ENCODE measurements at places on chromosomes 7 and 10.

- H3K4me1 ChIP-seq, result peaks cover 26% of the 10 kb centered on the region
- no peaks in the 10 kb centered on the region for H3K27me3 ChIP-seq
- no peak overlapping the region for H3K27ac ChIP-seq
- H3K4me3 ChIP-seq, result no peak overlapping the region
- DNase-seq, result peak; percentile 17
These were observed 2.1 kb upstream of the NDUFB8 start for GRCh38 chr10:100531761-100532160.

- H3K36me3 ChIP-seq, result peaks cover 16% of the 10 kb centered on the region
- no peak overlapping the region for H3K4me3 ChIP-seq
- DNase-seq, result no peak
- H3K27me3 ChIP-seq, result no peaks in the 10 kb centered on the region
- no peaks in the 10 kb centered on the region for H3K4me1 ChIP-seq
These were observed 14.8 kb downstream of the RBM17 start for GRCh38 chr10:6103591-6103990.

DNA sequence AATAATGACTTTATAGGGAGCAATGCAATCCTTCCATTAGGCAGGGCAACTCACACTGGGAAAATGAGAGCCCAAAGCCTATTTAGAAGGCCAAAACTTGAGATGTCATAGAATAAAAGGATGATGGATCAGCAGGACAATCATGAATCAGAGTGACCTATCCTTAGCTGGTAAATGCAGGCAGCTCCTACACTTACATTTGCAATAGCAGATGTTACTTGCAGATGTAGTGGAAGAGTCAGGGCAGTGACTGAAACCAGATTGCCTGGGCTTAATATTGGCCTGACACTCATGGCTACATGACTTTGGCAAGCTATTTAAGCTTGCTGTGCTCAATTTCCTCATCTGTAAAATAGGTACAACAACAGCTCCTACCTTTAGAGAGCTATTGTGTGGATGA, 98.7 kb downstream of the PRTFDC1 start:
- H3K36me3 ChIP-seq, result no peaks in the 10 kb centered on the region
- no peaks in the 10 kb centered on the region for H3K4me1 ChIP-seq
- DNase-seq, result no peak
- H3K4me3 ChIP-seq, result no peak overlapping the region
- H3K27me3 ChIP-seq, result no peaks in the 10 kb centered on the region

DNA sequence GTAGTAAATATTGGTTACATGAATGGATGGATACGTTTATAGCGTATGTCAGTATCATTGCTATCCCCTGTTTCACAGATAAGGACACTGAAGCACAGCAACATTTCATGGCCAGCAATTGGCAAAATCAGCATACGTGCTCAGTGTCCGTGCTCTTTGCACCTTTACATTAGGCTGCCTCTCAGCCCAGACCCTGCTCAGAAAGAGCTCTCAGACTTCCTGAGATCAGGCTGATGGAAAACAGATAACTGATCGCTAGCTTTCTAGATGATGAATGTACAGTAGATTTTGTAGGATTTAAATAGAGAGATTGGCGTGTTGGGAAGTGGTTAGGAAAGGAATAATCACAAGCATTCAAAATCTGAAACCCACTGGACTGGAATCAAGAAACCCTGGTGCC, 106.7 kb downstream of the ARID5B start:
- no peak for DNase-seq
- no peaks in the 10 kb centered on the region for H3K4me1 ChIP-seq
- no peaks in the 10 kb centered on the region for H3K27me3 ChIP-seq
- no peak overlapping the region for H3K4me3 ChIP-seq
- no peak overlapping the region for H3K27ac ChIP-seq

DNA sequence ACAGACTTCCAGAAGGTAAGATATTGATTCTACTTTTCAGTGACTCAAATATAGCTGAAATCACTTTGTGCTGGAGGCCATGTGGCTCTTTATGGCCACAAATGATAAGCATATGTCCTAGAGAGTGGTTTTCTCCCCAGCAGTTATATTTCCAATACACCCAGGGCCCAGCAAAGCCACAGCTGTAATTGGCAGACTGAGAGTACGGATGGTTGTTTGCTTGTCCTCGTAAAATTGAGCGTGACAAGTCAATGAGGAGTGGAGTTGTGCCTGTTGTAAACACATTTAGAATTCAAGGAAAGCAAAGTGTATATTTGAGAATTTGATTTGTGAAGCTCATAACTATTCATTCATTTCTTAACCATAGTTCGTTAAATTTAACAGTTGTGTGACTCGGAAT, 201.8 kb downstream of the LHFPL3 start:
- no peaks in the 10 kb centered on the region for H3K36me3 ChIP-seq
- no peak overlapping the region for H3K4me3 ChIP-seq
- no peak overlapping the region for H3K27ac ChIP-seq
- H3K27me3 ChIP-seq, result peaks cover 2% of the 10 kb centered on the region
- H3K4me1 ChIP-seq, result no peaks in the 10 kb centered on the region
- DNase-seq, result no peak

DNA sequence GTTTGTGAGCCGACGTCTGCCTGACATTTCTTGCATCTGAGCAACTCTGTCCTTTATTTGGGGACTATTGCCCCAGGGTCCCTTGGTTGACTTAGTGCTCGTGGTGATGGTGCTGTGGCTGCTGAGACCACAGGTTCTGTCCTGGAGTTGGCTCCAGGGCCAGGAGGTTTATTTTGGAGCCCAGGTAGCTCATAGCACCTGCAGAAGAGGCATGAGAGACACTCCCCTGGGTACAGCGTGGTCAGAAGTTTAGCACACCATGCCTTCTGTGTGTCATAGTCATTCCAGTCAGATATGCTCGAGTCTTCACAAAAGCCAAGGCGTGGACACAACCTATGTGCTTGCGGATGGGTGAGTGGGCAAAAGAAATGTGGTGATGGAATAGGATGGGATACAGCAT, 496.9 kb downstream of the TCERG1L start:
- H3K4me3 ChIP-seq, result no peak overlapping the region
- peaks cover 12% of the 10 kb centered on the region for H3K27me3 ChIP-seq
- H3K27ac ChIP-seq, result no peak overlapping the region
- no peaks in the 10 kb centered on the region for H3K36me3 ChIP-seq
- no peaks in the 10 kb centered on the region for H3K4me1 ChIP-seq

- H3K4me1 ChIP-seq, result no peaks in the 10 kb centered on the region
- H3K27me3 ChIP-seq, result no peaks in the 10 kb centered on the region
- no peaks in the 10 kb centered on the region for H3K36me3 ChIP-seq
- DNase-seq, result no peak
- H3K4me3 ChIP-seq, result no peak overlapping the region
These were observed 913.9 kb upstream of the AUTS2 start for GRCh38 chr7:68684246-68684839.

DNA sequence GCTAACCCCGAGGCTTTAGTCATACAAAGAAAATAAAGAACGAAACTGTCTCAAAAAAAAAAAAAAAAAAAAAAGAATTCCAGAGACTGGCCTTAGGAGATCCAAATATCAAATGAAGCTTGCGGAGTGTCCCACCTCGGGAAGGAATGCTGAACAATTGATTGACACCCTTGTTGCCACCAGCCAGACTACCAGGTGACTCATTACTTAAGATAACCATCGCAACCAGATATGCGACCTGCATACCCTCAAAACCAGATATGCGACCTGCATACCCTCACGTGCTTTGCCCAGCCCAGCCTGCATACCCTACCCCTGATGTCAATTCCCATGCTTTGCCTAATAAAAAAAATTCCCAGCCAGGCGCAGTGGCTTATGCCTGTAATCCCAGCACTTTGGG, 2.7 kb upstream of the PRKRIP1 start:
- no peak overlapping the region for H3K27ac ChIP-seq
- H3K36me3 ChIP-seq, result no peaks in the 10 kb centered on the region
- H3K4me1 ChIP-seq, result peaks cover 14% of the 10 kb centered on the region
- H3K4me3 ChIP-seq, result no peak overlapping the region

- no peaks in the 10 kb centered on the region for H3K4me1 ChIP-seq
- H3K27me3 ChIP-seq, result no peaks in the 10 kb centered on the region
- H3K36me3 ChIP-seq, result no peaks in the 10 kb centered on the region
- H3K27ac ChIP-seq, result no peak overlapping the region
- H3K4me3 ChIP-seq, result no peak overlapping the region
These were observed 845.7 kb upstream of the POT1 start for GRCh38 chr7:125775317-125775716.

GRCh38 chr10:69088471-69088769, 517 bp downstream of the SRGN start:
- DNase-seq, result peak; percentile 26
- H3K36me3 ChIP-seq, result no peaks in the 10 kb centered on the region
- peaks cover 67% of the 10 kb centered on the region for H3K4me1 ChIP-seq

DNA sequence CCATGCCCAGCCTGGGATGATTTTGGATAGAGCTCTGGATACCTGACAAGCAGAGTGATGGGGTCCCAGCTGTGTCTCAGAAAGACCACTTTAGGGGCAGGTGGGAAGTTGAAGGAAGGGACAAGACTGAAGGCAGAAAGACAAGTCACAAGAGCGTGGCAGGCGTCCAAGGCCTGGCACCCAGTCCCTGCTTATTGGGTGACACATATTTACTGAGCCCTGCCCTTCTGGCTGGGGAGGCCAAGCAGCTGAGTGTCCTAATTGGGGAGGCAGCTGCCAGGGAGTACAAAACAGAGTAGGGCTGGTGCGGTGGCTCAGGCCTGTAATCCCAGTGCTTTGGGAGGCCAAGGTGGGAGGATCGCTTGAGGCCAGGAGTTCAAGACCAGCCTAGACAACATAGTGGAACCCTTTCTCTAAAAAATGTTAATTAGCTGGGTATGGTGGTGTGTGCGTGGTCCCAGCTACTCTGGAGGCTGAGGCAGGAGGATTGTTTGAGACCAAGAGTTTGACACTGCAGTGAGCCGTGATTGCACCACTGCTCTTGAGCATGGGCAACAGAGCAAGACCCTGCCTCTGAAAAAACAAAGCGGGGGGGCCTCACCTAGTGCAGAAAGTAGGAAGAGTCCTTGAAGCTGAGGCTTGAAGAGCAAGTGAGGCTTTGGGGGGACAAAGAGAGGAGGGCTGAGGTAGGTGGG, 53.0 kb upstream of the GTF2I start:
- H3K27me3 ChIP-seq, result no peaks in the 10 kb centered on the region
- no peak overlapping the region for H3K27ac ChIP-seq
- peaks cover 9% of the 10 kb centered on the region for H3K4me1 ChIP-seq
- no peaks in the 10 kb centered on the region for H3K36me3 ChIP-seq
- no peak overlapping the region for H3K4me3 ChIP-seq
- no peak for DNase-seq

DNA sequence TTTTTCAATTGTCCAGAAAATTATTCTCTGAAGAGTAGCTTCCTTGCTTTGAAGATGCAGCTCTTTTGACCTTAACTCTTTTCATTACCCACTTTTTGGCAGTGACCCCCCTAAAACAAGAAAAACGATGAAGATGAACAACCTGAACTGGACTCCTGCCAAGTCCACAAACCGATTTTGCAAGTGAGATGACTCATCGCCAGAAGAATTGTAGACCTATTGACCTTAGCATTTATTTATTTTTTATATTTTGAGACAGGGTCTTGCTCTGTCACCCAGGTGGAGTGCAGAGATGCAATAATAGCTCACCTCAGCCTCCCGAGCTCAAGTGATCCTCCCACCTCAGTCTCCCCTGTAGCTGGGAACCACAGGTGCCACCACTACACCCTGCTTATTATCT, 859.2 kb downstream of the GATA3 start:
- H3K4me3 ChIP-seq, result no peak overlapping the region
- H3K36me3 ChIP-seq, result no peaks in the 10 kb centered on the region
- H3K27ac ChIP-seq, result no peak overlapping the region
- H3K27me3 ChIP-seq, result no peaks in the 10 kb centered on the region
- no peak for DNase-seq
- no peaks in the 10 kb centered on the region for H3K4me1 ChIP-seq

GRCh38 chr10:98400482-98400881, 14.5 kb downstream of the PYROXD2 start:
- no peak for DNase-seq
- no peaks in the 10 kb centered on the region for H3K4me1 ChIP-seq
- H3K36me3 ChIP-seq, result peaks cover 14% of the 10 kb centered on the region
- no peak overlapping the region for H3K27ac ChIP-seq

DNA sequence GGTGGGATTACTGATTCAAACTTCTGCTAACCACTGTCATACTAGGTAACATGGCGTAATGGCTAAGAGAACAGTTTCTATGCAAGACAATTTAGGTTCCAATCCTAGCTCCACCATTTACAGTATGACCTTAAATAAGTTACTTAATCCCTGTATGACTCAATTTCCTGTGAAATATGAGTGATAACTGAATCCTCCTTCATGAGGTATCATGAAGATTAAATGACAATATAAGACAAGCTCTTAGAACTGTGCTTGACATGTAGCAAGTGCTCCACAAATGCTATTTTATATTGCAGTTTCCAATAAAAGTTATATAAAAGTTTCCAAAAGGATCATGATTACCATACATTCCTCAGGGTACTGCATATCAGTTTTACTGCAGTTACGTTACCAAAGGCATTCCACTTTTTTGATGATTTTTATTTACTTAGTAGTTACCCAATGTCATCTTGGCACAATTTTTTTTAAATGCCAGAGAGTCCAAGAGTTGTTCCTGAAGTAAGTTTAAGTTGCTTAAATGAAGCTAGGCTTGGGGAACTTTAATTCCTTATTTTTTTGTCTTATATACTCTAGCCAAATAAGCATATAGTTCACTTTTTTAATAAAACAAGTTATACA, 7.1 kb downstream of the DOCK4 start:
- H3K36me3 ChIP-seq, result no peaks in the 10 kb centered on the region
- H3K4me1 ChIP-seq, result peaks cover 7% of the 10 kb centered on the region
- no peak overlapping the region for H3K4me3 ChIP-seq
- H3K27me3 ChIP-seq, result peaks cover 9% of the 10 kb centered on the region
- H3K27ac ChIP-seq, result no peak overlapping the region

DNA sequence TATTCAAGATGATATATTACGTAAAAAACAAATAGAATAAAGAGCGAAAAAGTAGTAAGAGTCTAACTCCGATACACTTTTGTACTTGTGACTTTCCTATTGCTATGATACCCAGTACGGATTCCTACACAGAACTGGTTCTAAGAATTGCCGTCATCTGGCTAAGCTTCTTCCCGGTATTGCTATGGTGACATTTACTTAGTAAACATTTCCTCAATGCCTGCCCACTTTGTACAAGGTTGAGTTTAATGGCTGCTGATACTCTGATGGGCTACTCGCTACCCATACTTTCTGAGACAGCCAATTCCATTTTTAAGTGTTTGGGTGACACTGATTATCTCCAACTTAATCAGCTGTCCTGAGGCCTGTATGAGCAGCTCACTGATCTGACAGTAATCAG, 55.6 kb downstream of the OSBPL3 start:
- no peaks in the 10 kb centered on the region for H3K36me3 ChIP-seq
- DNase-seq, result no peak

- H3K4me3 ChIP-seq, result no peak overlapping the region
- H3K4me1 ChIP-seq, result no peaks in the 10 kb centered on the region
- no peaks in the 10 kb centered on the region for H3K36me3 ChIP-seq
- H3K27ac ChIP-seq, result no peak overlapping the region
- H3K27me3 ChIP-seq, result no peaks in the 10 kb centered on the region
- no peak for DNase-seq
These were observed 90.6 kb upstream of the PPP2R2D start for GRCh38 chr10:131810036-131810804.

- no peaks in the 10 kb centered on the region for H3K36me3 ChIP-seq
- H3K27ac ChIP-seq, result no peak overlapping the region
- DNase-seq, result no peak
- peaks cover 8% of the 10 kb centered on the region for H3K4me1 ChIP-seq
- H3K4me3 ChIP-seq, result no peak overlapping the region
- no peaks in the 10 kb centered on the region for H3K27me3 ChIP-seq
These were observed 70.8 kb downstream of the ASB13 start for GRCh38 chr10:5595591-5595990.
